ENCODE measurements at places on chromosomes 2 and 18.
A peak's percentile ranks its signal among the peaks of the same experiment; 100 is the strongest.

- DNase-seq: no peak
Measured at GRCh38 chr18:25817546-25818237, 272.7 kb downstream of the SS18 start.

DNA sequence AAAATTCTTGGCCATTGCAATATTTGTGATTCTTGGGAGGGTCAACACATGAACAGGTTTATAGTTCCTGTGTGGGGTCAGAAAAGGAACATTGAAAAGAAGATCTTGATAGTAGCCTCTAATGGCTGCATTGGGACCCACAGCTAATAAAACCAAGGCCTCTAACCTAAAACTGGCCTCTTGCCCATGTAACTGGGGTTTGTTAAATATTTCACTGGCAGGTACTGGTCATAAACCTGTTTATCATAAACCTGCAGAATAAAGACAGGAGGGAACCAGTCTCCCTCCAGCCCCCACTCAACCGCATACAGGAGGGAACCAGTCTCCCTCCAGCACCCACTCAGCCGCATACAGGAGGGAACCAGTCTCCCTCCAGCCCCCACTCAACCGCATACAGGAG is 125.3 kb downstream of the PXDN start:
- no peak for DNase-seq

DNA sequence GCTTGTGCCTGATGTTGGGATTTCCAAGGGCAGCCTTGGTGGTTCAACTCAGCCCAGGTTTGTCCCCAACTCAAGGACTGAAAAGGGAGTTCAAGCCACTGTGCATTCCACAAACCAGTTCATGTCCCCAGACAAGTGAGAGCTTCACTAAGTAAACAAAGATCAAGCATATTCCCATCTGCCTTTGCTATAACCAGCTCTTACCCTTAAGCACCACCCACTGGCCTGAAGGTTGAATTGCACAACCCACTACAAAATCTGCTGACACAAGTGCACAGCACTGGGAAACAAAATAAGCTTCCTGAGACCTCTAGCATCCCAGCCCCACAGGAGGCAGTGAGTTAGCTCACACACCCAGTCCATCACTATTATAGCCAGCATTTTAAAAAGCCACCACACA is 516.7 kb downstream of the NR4A2 start:
- peak; percentile 17 for DNase-seq

GRCh38 chr2:219387306-219388120 is at the start of gene DNPEP:
Gene DNPEP (minus strand): TSS chr2:219387912. CDS start chr2:219387794, 118 bp downstream.
- peak; percentile 100 for DNase-seq

DNA sequence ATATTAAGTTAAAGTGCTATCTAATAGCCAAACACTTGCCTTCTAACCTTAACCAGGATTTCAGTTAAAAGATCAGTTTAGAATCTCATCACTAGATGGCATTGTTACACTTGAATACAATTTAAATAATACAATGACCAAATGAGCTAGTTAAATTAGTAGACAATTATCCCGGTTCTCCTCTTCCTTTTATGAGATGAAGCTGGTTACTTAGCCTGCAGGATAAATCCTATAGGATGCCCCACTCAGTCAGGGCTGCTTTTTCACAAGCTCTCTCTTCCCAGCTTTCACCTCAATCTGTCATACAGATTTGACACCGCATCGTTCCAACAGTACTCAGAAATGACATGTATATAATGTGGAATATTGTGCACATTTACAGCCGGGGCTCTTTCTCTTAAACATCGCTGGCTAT is 678.8 kb downstream of the KCNJ3 start:
- DNase-seq: no peak

- DNase-seq: no peak
Measured at GRCh38 chr2:176755537-176756135, 457.0 kb upstream of the HNRNPA3 start.

DNA sequence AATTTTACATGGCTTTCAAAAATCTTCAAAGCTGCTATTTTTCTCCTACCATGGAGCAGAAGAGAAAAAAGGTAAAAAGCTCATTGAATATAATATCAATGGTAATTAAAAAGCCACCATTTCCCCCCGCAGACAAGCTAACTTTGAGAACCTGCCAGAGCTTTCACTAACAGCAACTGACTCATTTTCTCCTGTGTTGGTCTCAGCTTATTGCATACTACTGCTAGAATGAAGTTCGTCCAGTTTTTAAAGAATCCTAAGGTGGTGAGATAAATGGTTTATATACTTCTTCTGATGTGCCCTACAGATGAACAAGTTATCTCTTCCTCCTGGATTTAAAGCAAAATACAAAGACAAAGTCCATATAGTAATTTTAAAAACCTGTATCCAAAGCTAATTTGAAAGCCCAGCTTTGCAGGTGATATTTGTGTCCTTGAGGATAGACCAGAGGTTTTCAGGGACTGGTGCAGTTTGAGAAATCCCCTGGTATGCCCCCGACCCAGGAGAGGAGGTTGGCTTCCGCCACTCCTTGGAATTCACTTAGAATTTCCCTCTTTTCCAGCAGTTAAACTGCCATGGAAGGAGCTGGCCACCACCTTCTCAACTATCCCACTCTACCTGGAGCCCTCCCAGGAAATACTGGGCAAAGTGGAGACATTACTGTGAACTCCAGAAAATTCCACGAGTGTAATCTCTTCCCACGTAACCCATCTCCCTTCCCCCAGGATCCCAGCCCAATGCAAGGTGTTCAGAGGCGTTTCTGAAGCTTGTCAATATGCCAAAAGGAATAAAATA is 17.5 kb downstream of the YPEL5 start:
- DNase-seq: no peak

- DNase-seq: no peak
Measured at GRCh38 chr2:190912726-190913125, 32.1 kb downstream of the GLS start.

- no peak for DNase-seq
Measured at GRCh38 chr2:16186661-16187481, 246.5 kb downstream of the MYCN start.

DNA sequence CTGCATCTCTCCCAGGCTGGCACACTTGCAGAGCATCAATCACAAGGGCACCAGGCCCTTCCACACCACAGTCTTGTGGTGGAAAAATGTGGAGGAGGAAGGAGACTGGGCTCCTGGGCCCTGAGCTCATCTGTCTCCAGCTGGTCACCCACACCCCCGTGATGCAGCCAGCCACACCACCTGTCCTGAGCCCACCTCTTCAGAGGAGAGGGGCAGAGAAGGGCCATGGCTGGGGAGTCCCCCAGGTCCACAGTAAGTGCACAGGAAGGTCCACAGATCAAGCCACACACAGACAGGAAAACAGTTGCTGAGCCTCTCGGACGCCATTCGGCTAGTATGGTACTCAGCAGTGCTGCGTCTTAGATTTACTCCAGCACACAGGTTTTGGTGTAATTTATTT is 203.5 kb upstream of the SALL3 start:
- DNase-seq: no peak

DNA sequence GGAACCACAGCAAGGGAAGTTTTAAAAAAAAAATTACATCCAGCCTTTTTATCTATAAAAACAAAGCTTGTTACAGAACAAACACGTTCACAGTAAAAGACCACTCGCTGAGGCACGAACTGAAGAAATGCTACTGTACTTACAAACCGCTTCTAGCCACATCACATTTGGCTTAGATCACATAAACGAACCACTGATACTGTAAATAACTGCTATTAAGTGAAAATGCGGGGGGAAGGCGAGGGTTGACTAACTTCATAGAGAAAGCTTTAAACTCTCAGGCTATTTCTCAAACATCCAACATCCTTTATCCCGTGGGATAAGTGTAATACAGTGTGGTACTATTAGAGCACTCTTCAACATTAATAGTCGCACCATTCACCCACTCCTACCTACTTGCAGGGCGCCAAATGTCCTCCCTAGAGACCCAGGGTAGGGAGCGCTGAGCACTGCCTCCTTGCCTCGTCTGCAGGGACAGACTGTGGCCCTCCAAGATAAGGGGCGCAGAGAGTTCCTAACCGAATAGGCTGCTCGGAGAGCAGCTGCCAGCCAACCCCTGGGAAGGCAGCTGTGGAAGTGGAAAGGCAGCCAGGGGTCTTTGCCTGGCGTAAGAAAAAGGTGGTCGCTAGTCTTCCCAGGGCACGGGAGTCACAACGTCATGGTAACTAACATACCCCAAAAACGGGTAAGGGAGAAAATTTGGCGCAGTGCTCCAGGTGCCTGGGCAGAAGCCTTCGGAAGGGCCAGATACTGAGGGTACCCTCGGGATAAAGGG is 854 bp downstream of the GPR155 start:
- DNase-seq: no peak

- DNase-seq: no peak
Measured at GRCh38 chr2:229343661-229344060, 72.6 kb upstream of the PID1 start.

DNA sequence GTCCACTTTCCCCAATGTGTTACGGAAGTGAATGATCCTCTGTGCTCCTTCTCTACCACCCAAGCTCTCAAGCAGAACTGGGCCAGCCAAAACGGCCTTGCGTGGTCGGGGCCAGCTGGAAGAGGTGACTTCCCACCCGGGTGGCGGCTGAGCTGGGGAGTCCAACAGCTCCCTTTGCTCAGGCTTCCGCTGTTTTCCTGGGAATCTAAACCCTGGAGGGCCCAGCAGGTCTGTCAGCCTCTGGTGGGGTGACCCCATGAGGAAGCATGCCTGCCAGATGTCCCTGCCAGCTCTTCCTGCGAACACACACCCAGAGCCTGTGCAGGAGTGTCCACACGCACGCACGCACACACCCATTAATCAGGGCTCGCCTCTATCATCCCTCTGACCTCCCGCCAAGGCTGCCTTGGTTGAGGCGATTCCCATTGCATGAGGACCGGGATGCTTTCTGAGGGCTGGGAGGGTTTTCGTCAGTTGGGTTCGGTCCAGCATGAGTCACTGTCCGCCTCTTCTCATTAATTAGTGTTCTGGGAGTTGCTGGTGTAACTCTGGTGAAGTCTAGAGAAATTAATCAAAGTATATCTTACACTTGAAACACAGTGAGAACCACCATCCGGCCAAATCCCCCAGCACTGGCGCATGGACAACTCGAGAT is 90.6 kb downstream of the TWIST2 start:
- no peak for DNase-seq

DNA sequence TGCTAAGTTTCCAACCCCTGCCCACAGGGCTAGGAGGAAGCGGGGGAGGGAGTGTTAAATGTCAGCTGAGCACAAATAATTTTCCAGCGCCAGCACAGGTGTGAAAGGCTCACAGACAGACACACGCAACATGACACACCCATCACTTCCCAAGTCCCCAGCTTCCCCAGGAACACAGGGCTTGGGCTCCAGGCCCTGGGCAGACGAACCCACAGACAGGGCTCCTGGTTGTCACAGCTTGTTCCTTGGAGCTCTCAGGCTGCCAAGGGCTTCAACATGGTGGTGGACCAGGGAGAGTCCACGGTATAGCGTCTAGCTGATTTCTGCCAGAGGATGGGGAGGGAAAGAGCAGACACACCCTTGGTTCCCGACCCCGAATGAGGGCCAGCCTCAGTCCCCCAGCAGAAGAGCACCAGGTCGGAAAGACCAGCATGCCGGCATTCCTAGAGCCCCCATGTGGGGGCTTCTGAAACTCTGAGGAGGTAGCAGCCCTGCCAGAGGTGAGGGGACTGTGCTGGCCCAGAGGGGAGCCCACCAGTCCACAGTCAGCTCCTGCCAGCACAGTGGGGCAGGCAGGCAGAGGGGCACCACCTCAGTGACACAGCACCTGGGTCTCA is 1.9 kb downstream of the DUSP2 start:
- no peak for DNase-seq

DNA sequence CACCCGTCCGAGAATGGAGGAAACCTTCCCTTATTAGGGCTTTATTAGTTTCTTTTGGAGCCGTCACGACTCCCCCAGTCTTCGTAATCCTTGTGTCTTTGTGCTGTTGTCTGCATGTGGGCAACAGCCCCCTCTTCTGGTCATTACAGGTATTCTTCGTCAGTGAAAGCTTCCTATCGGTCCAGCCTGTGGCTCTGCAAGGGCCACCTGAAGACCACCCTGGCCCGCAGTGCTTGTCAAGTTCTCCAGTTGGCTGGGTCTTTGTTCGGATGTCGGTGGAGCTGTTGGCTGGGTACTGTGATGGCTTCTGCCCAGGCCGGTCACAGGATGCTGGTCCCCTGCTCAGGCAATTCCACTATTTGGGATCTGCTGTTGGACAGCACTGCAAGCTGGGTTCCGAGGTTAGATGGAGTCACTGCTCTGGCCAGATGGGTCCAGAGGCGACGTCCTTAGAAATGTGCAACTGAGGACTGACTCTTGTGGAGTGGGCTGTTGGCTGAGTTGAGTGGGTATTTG is 19.2 kb downstream of the E2F6 start:
- DNase-seq: peak; percentile 37

DNA sequence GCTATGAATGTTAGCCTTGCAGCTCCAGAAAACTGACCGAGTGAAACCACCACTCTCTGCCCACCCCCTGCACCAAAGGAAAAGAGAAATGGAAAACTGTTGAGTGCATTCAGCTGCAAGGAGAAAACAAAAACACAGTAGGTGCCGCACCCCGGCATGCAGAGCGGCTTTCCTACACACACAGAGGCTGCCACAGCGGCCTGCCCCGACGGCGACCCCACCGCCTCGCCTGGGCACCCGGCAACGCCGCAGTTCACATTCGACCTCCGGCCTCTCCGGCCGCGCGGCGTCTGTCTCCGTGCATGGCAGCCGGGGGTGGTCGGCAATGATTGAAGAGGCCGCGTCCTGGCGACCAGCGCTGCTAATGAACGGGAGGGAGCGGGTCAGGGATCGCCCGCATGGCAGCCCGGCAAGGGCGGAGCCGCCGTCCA is 417.1 kb upstream of the SALL3 start:
- DNase-seq: no peak

DNA sequence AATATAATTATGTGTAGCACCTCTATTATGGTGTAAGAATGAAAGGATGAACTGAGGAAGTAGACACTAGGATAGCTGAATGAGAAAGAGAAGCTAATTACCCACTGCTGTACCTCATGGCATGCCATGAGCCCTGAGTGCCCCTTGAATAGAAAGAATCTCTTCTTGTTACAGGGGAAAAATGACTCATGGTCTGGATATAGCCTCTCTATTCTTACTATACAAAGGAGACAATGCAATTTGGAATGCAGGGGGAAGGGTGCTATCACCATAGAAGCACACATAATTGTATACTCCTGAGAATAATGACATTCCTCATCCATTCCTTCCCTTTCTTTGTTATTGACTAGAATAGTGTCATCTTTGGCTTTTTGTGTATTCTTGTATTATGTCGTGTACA is 385.2 kb downstream of the CDH7 start:
- no peak for DNase-seq

DNA sequence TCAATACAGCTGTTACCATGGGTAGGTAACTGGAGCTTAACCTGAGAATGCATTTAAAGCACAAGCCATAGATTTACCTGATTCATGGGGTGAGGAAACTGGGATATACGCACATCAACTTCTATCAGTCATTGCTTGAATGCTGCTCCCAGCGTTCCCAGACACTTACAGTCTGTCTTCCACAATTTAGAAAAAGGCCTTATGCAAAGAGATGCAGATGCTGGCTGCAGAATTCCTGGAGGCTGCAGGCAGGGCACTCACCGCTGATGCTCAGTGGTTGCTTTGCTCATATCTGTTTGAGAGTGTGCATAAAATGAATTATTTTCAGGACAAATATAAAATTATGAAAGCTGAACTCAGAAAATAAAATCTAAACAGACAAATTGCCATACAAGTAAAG is 950.7 kb upstream of the PIK3C3 start:
- DNase-seq: no peak
